Omental fat pad (tissue), 4 donors: ENCODE measurements at places on chromosomes 1 and 21.

- no peak for DNase-seq
Observed at GRCh38 chr21:43369596-43370090, 57.3 kb downstream of the SIK1 start.

- no peak for DNase-seq
Observed at GRCh38 chr1:9275567-9276034, 17.1 kb upstream of the SPSB1 start.

GRCh38 chr1:208433086-208433485, 188.9 kb upstream of the PLXNA2 start:
- no peak for DNase-seq

DNA sequence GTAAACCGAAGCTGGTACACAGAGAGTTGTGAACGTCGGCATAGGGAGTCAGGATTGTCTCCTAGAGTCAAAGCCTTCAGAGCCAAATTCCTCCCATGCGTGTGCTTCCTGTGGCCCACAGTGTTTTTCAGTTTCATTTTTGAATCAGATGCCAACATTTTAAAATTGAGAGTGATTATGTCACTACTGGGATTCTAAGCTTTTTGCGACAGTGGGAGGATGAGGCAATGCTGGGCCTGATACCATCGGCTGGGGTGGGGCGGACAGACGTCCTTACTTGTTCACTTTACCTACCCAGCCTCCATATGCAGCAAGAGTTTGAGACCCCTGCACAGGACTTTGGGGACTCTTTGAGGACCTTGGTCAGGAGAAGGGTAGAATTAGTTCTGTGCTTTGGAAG, 1.3 kb upstream of the KLHDC7A start:
- DNase-seq = no peak

GRCh38 chr21:42654179-42654912, 925 bp downstream of the PDE9A start:
- DNase-seq = no peak

GRCh38 chr1:228198977-228199590, 8.8 kb upstream of the OBSCN start:
- no peak for DNase-seq

- DNase-seq = no peak
Observed at GRCh38 chr1:25927521-25928265, 21.5 kb upstream of the STMN1 start.

- DNase-seq = no peak
Observed at GRCh38 chr21:35528116-35529042, 479.3 kb upstream of the RUNX1 start.
